ENCODE measurements at places on chromosomes 2 and 18.

- DNase-seq: peak; percentile 5
Measured at GRCh38 chr18:66393463-66393862, 210.4 kb downstream of the CDH19 start.

GRCh38 chr2:193240752-193241151, 1046.0 kb upstream of the TMEFF2 start:
- DNase-seq: peak; percentile 79

DNA sequence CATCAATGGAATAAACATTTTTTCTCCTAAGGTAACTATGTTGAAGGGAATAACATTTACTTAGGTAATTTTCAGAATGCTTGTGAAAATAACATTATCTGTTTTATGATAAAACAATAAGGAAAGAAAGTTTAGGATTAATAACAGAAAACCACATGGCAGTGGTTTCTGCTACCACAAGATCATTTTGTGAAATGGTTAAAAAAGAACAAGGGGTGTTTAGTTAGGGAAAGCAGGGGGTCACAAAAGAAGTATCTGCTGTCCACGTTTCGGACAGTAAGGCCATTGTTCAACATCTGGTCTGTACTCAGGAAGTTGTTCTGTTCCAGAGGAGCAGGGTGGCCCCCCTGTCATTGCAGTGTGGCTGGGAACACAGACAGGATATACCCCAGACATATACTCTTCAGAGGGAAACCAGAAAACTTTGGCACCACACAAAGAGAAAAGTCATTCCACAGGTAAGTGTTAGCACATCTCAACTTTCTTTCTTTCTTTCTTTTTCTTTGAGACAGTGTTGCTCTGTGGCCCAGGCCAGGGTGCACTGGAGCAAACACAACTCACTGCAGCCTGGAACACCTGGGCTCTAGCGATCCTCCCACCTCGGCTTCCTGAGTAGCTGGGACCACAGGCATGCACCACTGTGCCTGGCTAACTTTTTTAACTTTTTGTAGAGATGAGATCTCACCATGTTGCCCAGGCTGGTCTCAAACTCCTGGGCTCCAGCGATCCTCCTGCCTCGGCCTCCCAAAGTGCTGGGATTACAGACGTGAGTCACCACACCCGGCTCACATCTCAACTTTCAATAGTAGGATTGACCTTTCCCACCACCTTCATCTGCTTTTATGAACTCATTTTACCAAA, 14.8 kb upstream of the ARL5A start:
- no peak for DNase-seq

DNA sequence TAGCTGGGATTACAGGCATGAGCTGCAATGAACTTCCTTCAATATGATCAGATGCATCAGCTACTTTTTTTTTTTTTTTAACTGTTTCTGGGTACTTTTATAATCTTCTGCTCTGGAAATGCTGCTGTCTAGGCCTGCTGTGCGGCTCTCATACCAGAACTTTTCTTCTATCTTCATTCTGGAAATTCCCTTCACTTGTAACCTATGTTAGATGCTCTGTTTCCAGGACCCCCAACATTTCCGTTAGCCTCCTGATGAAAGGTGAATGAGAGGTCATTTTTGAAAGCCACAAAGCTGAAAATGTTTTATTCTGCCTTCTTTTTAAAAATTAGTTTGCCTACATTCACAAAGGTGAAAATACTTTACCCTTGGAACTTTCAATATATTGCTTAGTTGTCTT, 8.6 kb downstream of the AGFG1 start:
- no peak for DNase-seq

GRCh38 chr18:74062037-74062436, 85.6 kb downstream of the FBXO15 start:
- DNase-seq: no peak

- peak; percentile 44 for DNase-seq
Measured at GRCh38 chr2:74333175-74333574, 10.0 kb downstream of the SLC4A5 start.

- DNase-seq: no peak
Measured at GRCh38 chr2:109615637-109616144, 1.5 kb downstream of the SOWAHC start.

GRCh38 chr18:39448942-39449341, 1883.3 kb upstream of the CELF4 start:
- DNase-seq: no peak

GRCh38 chr2:45268631-45269030, 259.4 kb upstream of the SIX2 start:
- no peak for DNase-seq

- no peak for DNase-seq
Measured at GRCh38 chr2:3349211-3349693, 28.4 kb downstream of the EIPR1 start.

DNA sequence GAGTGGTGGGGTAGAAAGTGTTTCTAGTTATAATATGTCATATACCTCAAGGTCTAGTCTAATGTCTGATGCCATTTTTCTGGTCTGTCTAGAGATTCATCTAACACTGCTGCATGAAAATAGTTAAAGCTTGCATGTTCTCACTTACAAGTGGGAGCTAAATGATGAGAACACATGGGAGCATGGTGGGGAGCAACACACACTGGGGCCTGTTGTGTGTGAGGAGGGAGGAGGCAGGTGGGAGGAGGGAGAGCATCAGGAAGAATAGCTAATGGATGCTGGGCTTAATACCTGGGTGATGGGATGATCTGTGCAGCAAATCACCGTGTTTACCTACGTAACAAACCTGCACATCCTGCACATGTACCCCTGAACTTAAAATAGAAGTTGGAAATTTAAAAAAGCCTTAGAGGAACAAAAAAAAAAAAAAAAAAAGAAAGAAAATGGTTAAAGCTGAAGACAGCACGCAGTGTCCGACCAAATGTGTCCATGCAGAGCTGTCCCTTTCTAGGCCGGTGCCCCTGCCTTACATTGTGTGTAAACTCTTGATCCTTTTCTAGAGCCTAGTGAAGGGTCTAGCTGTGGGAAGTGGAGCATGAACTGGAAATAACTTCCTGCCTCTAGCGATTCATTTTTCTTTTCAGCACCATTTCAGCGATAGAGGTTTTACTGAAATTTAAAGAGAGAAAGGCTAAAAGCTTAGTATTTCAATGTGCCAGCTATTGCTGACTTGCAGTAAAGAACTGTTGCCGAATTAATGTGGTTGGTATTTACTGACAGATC, 94.0 kb downstream of the FMNL2 start:
- no peak for DNase-seq

- DNase-seq: no peak
Measured at GRCh38 chr2:184780944-184781343, 182.6 kb downstream of the ZNF804A start.

DNA sequence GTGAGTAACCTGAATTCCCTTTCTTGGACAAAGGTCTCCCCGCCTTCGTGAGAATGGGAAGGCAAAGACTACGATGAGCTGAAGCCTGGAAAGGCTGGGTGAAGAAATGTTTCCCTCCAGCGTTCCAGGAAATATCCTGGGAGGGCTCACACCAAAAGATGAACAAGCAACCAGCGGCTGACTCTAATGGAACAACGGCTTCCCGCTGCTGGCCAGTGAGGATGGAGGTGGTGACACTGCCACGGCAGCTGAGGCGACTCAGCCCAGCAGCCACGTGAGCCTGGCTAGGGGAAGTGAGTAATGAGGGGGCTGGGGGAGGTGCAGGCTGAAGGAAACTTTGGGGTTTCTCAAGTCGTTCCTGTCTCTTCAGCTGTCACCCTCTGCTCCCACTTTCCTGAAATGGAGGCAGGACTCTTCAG, 105.0 kb upstream of the SMAD7 start:
- no peak for DNase-seq

GRCh38 chr2:181022652-181023051, 42.2 kb downstream of the UBE2E3 start:
- DNase-seq: no peak

GRCh38 chr18:59481436-59481835, 122.4 kb upstream of the LMAN1 start:
- DNase-seq: no peak

DNA sequence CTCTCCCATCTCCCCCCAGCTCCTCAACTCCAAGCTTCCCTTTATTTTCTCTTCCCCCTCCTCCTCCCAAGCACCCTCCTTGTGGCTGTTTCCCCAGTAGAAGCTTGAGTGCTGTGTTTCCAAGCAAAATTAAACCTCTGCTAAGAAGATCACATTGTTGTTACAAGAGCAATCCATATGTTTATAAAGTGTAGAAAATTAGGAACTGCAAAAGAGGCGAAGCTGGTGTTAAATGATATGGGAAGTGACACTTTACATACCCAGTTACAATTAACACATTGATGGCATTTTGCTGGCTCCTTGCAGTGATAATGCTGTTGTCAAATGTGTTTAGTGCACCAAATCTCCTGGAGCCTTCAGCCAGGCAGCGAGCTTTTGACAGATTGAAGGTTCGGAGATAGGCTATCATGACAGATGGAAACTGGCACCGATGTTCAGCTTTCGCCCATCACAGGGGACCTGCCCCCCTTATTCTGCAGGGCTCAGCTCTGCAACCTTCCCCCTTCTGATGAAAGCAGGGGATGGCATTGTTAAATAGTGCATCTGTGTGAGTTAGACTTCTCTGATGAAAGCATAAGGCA, 259.8 kb upstream of the ATP5MC3 start:
- DNase-seq: no peak

- DNase-seq: no peak
Measured at GRCh38 chr2:101718479-101718878, 21.0 kb downstream of the MAP4K4 start.

DNA sequence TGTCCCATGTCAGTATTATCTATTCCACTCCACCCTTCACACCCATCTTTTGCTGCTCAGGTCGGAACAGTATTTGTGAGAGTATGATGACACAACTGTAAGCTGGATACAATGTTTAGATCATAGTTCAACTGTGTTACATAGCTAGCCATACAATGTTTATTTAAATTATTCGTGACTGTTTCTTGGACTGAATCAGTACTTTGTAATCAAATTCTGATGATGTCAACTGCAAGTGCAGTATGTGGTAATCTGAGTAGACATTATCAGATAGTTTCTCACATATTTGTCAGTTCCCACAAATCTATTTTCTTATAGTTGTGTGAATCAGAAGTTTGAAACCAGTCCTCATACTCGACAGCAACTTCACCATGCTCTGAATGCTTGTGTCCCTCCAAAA, 177.6 kb downstream of the ZNF407 start:
- no peak for DNase-seq

GRCh38 chr2:1132328-1132969, 181.8 kb downstream of the SNTG2 start:
- no peak for DNase-seq

- no peak for DNase-seq
Measured at GRCh38 chr2:20625491-20626391, 25.2 kb downstream of the HS1BP3 start.

GRCh38 chr2:177529166-177529565, 136.6 kb downstream of the AGPS start:
- no peak for DNase-seq

GRCh38 chr18:36559149-36559857, 261.8 kb downstream of the FHOD3 start:
- DNase-seq: no peak

- DNase-seq: no peak
Measured at GRCh38 chr18:35786365-35787042, 186.0 kb upstream of the RMP24 start.

GRCh38 chr2:207317378-207317984, 151.7 kb upstream of the KLF7 start:
- no peak for DNase-seq

DNA sequence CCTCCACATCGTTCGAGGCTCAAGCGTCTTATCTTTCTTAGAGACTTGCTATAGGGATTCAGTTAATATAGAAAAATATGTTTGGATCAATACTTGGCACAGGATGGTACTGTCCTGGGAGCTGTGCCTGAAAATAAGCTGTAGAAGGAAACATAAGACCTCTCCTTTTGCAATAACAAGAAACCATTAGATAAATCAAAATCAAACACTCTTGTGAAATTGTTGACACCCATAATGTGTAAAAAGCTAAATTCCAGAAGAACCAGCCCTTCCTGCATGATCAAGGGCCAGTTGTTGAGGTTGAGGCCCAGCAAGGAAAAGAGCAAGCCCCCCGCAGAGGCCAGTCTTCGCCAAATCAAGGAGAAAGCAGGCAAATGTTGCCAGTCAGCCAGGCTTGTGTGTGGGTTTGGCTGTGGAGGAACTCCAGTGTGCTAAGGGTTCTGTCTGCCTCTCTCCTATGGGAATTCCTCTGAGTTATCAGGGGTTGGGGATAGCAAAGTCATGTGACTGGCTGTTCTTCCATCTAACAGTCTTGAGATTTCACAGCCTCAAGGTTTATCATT, 185.7 kb downstream of the ACKR3 start:
- DNase-seq: no peak

DNA sequence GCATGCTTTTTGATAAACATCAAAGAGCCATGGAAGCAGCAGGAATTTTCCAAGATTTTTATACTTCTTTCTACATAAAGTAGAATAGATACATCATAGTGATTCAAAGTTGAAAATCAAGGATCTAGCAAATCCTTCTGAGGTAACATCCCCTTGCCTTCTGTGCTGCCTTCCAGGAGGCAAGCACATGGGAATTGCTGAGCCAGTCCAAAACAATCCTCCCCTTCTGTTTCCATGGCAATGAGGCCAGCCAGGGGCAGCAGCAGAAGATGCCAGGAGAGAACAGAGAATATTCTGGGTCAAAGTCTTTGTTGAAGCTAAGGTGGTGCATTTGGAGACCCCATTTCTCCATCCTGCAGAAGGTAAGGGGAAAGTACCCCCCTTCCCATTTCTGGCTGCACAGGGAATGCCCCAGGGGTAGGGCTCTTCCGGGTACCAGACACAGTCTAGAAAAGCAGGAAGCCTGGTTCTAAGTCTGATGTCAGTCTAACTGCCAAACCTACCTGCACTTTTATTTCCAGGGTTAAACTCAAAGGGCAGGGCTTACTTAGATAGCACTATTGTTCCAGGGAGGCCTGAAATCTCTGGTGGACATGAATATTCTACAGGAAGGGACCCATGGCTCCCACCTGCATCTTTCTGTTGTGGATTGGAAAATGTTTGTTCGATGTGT, 22.1 kb downstream of the CENPA start:
- no peak for DNase-seq

- DNase-seq: peak; percentile 79
Measured at GRCh38 chr2:191064590-191064989, 50.6 kb upstream of the STAT1 start.

- no peak for DNase-seq
Measured at GRCh38 chr2:197057959-197058358, 131.5 kb upstream of the PGAP1 start.

- no peak for DNase-seq
Measured at GRCh38 chr2:191245869-191246531, 796 bp downstream of the MYO1B start.

- no peak for DNase-seq
Measured at GRCh38 chr2:8126783-8127182, 555.1 kb upstream of the ID2 start.

- no peak for DNase-seq
Measured at GRCh38 chr2:112073875-112074274, 18.8 kb downstream of the TMEM87B start.

- no peak for DNase-seq
Measured at GRCh38 chr2:205850132-205850531, 167.8 kb downstream of the NRP2 start.

Data from OCI-M1 (cell line).